ENCODE measurements at places on chromosomes 5 and 9.

DNA sequence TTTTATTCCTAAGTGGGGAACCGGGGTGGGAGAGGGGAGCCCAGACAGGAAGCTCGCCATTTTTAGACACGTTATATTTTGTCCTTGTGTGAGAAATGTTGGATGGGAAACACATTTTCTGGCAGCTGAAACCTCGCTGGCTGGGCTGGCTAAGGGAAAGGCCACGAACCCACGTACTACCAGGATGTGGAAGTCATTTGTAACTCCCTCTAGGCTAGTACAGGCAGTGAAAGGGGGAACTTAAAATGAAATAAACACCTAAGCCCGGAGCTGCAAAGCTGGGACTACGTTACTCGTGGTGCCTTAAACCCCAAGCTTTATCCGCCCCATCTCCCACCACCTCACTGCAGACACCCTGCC, 42.5 kb downstream of the TMEM174 start:
- DNase-seq, result no peak

DNA sequence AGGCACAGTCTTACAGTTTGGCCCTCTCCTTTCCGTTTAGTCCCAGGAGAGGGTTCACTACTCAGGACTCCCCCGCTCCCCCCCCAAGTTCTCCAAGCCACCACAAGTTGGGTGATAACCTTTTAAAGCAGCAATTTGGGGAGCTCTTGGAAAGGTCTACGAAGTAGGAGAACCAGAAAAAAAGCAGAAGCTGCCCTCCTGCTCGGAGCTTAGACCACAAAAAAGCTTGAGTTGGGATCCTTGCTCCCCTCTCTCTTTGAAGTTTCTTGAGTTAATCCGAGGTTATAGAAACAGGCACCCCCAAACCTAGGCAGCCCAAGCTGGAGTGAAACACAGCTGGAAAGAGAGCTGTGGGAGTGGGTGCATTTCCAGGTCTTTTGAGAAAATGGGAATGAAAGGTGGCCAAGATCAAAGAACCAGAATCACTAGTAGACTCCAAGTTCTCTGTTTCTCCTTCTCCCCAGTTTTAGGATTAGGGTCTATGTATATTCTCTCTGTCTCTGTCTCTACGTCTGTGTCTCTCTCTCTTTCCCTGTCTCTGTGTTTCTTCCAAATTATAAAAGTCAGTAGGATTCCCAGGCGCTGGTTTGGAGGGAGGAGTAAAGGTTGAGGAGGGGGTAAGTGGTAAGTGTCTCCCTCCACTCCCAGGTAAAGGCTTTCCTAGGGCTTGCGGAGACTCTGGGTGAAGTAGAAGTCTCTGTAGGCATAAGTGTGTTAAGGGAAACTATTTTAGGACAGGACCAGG, 2.8 kb downstream of the LHX2 start:
- no peak for DNase-seq

- DNase-seq, result no peak
Measured at GRCh38 chr5:6574537-6575245, 58.2 kb downstream of the NSUN2 start.

- DNase-seq, result no peak
Measured at GRCh38 chr5:153969563-153969895, 69.2 kb downstream of the FAM114A2 start.

DNA sequence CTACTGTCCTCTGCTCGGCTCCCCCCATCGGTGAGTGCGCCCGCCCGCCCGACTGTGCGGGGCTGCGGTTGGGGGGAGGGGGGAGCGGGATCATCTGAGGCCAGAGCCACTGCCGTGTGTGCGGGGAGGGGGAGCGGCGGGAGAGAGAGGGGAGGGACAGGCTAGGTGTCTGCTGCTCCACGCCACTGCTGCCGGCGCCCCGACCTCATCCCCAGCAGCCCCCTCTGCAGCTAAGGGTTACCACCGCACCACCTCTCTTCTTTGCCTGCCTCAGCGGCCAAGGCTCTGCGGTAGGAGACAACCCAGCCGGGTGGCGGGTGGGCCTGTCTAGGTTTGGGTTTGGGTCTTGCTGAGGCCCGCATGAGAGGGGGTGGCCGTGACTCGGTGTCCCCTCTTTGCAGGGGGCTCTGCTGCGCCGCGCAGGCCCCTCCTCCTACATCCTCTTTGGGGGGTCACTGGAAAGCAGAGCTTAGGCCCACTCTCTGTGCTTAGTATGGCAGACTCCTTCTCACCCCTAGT, 670 bp upstream of the PURA start:
- no peak for DNase-seq

DNA sequence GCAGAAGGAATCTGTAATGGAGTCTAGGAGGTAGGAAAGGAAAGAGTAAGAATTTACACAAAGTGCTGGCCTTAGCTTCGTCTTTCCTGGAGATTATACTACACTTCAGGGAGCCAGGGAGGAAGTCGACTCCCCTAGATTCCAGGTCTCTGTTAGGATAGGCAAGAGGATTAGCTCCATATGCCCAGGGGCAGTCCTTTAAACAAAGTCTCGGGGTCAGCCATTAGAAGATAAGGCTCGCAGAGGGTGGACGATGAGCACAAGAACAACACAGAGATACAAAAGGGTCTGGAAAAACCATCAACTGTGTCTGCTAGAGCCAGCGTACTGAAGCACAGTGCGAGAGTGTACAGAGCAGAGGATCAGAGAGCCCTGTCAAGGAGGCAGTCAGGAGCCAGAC, 344.7 kb upstream of the TNC start:
- DNase-seq, result no peak

GRCh38 chr9:31236344-31236743, 1148.1 kb upstream of the ACO1 start:
- no peak for DNase-seq

- DNase-seq, result no peak
Measured at GRCh38 chr9:98787766-98788335, 8.5 kb downstream of the ANKS6 start.

- no peak for DNase-seq
Measured at GRCh38 chr5:153400931-153401330, 89.5 kb upstream of the GRIA1 start.

- DNase-seq, result no peak
Measured at GRCh38 chr5:94945656-94946055, 327.2 kb downstream of the SLF1 start.

DNA sequence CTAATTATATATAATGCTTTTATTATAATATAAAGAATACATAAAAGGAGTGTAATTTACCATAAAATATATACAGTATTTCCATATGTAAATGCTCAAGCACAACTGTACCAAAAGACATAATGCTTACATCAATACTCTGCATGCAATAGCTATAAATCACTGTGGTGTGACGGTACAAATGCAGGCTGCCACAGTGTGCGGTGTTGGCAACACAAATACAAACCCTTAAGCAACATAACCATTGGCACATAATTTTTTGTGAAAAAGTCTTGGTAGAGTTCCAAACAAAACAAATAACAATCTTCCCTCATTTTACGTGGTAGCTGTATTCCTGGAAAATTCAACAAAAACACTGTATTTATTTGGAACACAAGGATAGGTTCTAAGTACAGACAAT, 1.9 kb upstream of the SHISAL2B start:
- DNase-seq, result no peak
